ENCODE measurements at places on chromosomes 1 and 21.

DNA sequence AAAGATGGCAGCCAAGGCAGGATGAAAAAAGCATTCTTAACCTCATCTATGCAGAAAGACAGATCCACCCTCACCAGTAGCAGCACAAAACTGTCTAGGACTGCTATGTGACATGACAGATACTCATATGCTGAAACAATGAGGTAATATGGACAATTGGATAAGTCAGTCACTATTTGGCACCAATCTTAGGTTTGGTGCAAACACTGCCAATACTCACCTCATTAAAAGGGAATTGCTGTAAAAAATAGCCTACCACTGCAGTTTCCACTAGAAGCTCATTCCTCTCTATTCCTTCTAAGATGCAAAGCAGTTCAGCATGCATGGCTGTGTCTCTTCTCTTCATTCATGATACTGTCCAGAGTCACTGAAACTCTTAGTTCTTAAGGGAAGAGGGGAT, 91.7 kb downstream of the TBX15 start:
- no peak for DNase-seq

- DNase-seq: no peak
Measured at GRCh38 chr1:169325117-169325516, 42.5 kb downstream of the NME7 start.

DNA sequence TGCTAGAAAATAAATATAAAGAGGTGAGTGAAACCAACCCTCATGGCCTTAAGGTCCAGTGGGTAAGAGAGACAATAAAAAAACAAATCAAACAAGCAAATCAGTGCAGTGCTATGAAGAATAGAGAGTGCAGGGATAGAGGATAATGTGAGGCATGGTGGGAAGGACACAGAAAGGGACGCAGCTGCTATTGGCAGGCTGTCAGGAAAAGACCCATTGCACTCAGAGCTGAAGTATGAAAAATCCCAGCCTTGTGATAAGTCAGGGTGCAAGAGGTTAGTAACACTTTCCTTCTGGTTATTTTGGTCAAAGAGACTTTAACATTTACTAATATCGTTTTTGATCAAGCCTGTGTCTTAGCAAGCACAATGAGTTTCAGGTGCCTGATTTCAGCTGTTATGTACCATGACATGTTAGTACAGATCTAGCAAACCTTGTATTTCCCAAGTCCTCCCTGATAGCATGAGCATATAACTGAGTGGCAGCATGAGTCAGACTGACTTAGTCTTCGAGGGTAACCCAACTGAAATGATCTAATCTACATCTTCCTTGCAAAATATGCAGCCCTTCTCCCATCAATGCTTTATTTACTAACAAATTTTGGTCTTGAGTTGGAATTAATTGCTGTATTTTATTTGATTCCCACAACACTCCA, 31.7 kb downstream of the CHML start:
- no peak for DNase-seq

GRCh38 chr1:186275822-186276221, 99.2 kb downstream of the TPR start:
- no peak for DNase-seq

- no peak for DNase-seq
Measured at GRCh38 chr1:64176659-64177058, 26.8 kb upstream of the UBE2U start.

- DNase-seq: no peak
Measured at GRCh38 chr1:109930252-109930993, 19.8 kb downstream of the CSF1 start.

- DNase-seq: no peak
Measured at GRCh38 chr1:228666686-228667623, 68.3 kb upstream of the RHOU start.

DNA sequence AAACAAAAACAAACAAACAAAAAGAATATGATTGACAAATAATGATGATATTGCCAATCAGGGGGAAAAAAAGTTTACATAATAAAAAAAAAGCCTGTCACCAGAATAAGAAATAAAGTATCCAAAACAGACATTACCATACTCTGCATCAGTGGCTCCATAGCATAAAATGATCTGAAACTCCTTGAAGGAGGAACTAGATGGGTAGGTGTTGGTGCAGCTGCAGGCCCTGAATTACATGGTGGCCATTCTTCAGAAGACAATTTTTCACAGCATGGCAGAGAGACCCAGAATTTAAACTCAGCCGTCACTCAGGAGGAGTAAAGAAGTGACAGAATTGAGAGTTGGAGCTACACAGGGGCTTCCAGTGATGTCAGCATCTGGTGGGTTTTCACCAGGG, 60.2 kb downstream of the GLUL start:
- no peak for DNase-seq

- DNase-seq: no peak
Measured at GRCh38 chr1:169970114-169970513, 76.4 kb upstream of the SCYL3 start.

DNA sequence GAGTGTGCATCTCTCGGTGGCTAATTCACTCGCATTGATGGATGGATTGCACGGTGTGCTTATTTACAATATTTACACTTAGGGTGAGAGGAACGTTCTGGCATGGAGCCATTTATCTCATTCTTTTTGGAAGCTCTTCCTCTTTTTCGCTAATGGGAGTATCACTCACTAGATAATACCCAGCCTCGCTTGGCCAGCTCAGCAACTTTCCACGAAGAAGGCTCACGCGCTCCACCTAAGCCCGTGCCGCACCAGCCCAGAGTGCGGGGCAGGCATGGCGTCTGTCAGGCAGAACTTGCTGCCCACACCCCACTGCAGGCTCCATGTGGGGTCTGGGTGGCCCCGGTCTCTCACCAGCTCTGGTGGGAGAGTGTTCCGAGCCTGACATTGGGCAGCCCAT, 484.9 kb downstream of the NPHP4 start:
- no peak for DNase-seq

DNA sequence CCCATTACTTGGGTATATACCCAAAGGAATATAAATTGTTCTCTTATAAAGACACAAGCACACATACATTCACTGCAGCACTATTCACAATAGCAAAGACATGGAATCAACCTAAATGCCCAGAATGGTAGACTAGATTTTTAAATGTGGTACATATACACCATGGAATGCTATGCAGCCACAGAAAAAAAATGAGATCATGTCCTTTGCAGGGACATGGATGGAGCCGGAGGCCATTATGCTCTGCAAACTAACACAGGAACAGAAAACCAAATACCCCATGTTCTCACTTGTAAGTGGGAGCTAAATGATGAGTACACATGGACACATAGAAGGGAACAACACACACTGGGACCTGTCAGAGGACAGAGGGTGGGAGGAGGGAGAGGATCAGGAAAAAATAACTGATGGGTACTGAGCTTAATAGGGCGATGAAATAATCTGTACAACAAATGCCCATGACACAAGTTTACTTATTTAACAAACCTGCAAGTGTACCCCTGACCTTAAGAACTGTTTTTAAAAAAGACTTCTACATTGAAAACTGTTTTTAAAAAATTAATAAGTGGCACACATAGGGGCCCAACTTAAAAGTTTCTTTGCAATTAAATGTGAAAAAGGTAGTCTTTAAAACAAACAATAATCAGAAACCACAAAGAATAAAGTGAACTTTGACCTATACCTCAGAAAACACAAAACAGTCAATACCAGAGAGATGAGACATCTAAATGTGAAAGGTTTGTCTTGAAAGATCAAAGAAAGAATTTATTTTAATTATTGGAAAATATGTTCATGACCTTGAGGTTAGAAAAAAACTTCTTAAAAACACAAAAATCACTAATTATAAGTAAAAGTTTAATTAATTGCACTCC, 75.2 kb downstream of the CDC42BPA start:
- no peak for DNase-seq

- DNase-seq: no peak
Measured at GRCh38 chr21:35086357-35086756, 37.3 kb upstream of the RUNX1 start.

GRCh38 chr21:33268393-33268736, 2.2 kb downstream of the IL10RB start:
- no peak for DNase-seq

DNA sequence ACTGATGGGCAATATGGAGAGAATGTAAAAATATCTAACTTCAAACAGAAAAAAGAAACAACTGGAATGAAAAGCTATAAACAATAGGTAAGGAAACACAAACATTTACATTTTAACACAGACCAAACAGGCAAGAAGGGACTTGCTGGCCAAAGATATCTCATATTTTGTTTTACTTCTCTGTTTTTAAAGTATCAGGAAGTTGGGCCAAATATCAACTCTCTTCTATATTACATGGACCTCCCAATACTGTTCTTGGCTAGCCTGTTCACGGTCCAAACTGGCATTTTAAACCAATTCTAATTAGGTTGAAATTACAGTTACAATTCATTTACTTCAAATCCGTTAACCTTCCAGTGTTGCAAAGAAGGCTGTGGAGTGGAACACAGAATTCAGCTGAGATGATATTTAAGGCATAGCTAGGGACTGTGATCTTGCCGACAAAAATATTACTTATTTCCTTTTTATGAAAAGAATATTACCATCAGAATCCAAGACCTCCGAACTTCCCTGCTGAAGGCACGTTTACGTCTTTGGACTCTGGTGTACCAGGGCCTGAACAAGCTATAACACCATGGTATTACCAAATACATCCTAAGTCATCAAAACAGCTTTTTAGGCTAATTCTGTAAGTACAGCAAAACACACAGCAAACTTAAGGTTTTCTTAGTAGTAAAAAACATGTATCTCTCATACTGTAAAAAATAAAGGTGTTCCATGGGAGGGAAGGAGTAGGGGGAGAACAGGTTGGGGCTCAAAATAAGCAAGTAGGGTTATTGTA, 165.4 kb downstream of the RUNX1 start:
- DNase-seq: no peak

GRCh38 chr1:59113876-59114457, 182.9 kb upstream of the FGGY start:
- DNase-seq: no peak

DNA sequence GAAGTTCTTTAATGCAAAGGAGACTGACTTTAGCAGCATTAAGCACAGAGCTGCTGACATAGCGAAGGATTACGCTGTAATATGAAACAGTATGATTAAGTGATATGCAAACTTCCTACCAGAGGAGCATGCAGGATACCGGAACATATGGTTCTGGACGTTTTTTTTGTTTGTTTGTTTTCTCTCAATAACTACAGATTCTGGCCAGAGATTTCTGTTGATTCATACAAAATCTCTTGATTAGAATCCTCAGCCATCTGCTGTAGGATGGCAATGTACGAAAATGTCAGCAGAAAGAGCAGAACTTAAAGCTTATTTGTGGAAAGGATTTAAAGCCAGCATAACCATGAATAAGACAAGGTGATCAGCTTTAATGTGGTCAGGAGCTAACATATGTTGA, 970.7 kb downstream of the KCNT2 start:
- DNase-seq: no peak

DNA sequence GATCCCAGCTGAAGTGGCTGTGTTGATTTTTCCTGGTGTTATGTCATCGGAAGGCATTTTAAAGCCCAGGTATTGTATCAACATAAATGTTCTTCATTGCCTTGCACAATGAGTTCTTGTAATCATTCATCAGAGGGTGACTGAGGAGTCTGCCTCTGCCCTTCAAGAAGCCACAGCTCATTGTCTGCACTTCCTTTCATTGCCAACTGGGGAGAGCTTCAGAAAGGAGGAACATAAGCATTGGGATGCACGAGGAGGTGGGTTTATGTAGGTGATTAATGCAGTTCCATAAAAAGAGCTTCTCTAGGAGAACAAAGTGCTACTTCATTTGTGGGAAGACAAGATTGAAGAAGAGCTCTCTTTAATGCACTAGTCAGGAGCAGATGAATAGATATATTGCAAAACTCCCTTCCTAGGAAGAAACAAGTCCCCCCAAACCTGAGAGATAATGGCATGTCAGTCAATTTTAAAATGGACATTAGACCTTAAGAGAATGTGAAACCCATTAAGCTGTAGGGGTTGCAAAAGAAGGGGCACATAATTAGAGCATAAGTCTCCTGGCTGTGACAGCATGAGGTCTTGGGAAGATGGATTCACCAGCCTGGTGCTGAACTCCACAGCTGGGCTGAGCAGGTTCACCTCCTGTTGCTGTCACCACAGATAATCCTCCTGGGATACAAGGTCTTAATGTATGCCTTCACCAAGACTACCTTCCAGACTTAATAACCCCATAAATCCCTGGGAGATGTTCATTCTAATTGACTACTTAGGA, 124.6 kb downstream of the BACH1 start:
- no peak for DNase-seq

GRCh38 chr1:190193508-190194115, 284.1 kb downstream of the BRINP3 start:
- DNase-seq: no peak

GRCh38 chr1:7842517-7842916, 10.3 kb downstream of the UTS2 start:
- DNase-seq: no peak

GRCh38 chr1:59393211-59394180, 96.6 kb downstream of the FGGY start:
- DNase-seq: peak; percentile 96

GRCh38 chr1:244502630-244503029, 41.6 kb downstream of the CATSPERE start:
- DNase-seq: no peak

DNA sequence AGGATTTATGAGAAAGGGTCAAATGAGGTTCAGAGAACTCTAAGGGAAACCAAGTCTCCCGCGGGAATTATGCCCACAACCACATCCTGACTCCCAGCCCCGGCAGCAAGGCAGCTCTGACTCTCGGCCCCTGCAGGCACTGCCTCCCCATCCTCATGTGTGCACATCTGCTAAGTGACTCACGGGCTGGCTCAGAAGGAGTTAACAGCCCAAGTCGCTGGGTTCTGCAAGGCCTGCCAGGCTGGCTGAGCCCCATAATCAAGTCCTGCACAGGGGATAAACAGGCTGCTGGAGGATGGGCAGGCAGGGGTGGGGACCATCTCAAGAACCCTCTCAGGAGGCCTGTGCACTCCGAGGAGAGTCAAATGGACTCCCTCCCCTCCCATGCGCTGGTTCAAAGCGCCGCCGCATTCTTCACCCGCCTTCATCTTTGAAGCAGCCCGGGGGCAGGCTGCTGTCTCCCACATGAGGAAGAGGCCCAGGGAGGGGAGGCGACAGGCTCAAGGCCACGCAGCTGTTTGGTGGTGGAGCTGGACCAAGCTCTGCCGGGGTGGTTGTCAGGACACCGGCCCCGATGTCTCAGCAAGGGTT, 344.3 kb downstream of the MATN1 start:
- DNase-seq: no peak

DNA sequence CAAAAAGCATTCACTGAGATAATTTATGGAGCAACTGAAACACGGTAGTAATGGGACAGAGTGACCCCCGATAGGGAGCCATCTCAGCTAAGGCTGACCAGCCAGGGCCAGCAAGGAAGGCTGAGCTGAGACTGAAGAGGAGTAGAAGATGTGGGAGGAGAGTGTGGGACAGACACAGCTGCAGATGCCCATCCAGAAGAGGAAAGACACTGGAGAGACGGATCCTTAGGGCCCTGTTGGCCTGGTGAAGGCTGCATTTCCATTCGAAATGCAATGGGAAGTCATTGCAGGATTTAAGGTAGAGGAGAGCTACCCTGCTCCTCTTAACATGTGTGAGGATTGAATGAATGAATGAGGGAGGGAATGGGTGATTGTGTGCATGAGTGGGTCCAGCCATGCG, 44.0 kb upstream of the LRP8 start:
- DNase-seq: no peak
